ENCODE measurements at places on chromosomes 6 and 20. TPM values are rescaled to one million over a fixed set of nuclear protein-coding genes. Genes with fewer than 3 reads are reported as not detected.
A peak's percentile ranks its signal among the peaks of the same experiment; 100 is the strongest.

OPN5 gene
- total RNA-seq, result not detected

PSORS1C2 gene
- not detected for total RNA-seq

PCSK2 gene
- not detected for total RNA-seq

BTN1A1 gene
- not detected for total RNA-seq

MLIP gene
- not detected for total RNA-seq

C20orf202 gene
- total RNA-seq, result not detected

MATN4 gene
- total RNA-seq, result 0.39 TPM

GTSF1L gene
- total RNA-seq, result not detected

KIF6 gene
- total RNA-seq, result not detected

SYCP2 gene
- 6.6 TPM for total RNA-seq

DNA sequence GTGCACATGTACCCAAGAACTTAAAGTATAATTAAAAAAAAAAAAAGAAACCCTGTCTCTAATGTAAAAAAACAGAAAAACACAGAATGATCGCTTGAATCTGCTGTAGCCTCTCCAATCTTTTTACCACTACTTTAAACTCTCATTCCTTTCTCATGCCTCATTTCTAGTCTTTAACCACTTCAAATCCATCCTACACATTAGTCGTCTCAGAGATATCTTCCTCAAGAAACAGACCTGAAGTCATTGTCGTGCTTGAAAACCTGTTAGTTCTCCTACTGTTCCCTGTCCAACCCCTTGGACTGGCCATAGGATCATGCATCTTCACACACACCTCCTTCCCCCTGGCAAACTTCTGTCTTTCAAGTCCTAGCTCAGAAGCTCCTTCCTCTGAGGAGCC is 112.1 kb upstream of the BCLAF1 start:
- no peaks in the 10 kb centered on the region for H3K36me3 ChIP-seq
- peaks cover 4% of the 10 kb centered on the region for H3K27me3 ChIP-seq
- no peak for DNase-seq
- no peaks in the 10 kb centered on the region for H3K4me1 ChIP-seq
- H3K27ac ChIP-seq, result no peak overlapping the region
- H3K4me3 ChIP-seq, result no peak overlapping the region

GRCh38 chr20:1937316-1937976 is 42.2 kb downstream of the SIRPA start:
- no peak overlapping the region for H3K4me3 ChIP-seq
- no peaks in the 10 kb centered on the region for H3K36me3 ChIP-seq
- H3K4me1 ChIP-seq, result no peaks in the 10 kb centered on the region
- H3K27me3 ChIP-seq, result peaks cover 2% of the 10 kb centered on the region
- DNase-seq, result no peak

- H3K4me1 ChIP-seq, result no peaks in the 10 kb centered on the region
- DNase-seq, result no peak
- no peak overlapping the region for H3K4me3 ChIP-seq
Measured at GRCh38 chr6:168525926-168526630, 85.1 kb downstream of the SMOC2 start.

- H3K4me1 ChIP-seq, result peaks cover 20% of the 10 kb centered on the region
- peak overlapping the region; percentile 77 for H3K4me3 ChIP-seq
- H3K27ac ChIP-seq, result no peak overlapping the region
- H3K36me3 ChIP-seq, result no peaks in the 10 kb centered on the region
- no peak for DNase-seq
Measured at GRCh38 chr6:7261852-7262461, 51.0 kb downstream of the SSR1 start.

DNA sequence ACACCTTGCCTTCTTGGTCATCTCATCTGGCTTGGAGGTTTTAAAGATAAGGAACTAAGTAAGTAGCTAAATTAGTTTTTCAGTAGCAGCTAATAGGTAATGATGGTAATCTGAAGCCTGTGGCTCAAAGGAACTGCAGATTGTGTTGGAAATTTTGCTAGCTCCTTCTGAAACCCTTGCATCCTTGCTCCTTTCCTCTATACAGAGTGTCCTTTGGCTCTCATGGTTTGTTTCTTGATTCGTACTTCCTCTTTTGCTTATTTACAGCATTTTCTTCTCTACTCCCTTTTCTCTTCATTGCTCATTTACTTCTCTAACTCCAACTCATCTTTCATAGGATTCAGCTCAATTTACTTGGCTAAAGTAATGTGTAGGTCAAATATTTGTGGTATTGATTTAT is 19.0 kb downstream of the LRRC1 start:
- H3K4me3 ChIP-seq, result no peak overlapping the region
- H3K27me3 ChIP-seq, result no peaks in the 10 kb centered on the region
- H3K27ac ChIP-seq, result no peak overlapping the region

DNA sequence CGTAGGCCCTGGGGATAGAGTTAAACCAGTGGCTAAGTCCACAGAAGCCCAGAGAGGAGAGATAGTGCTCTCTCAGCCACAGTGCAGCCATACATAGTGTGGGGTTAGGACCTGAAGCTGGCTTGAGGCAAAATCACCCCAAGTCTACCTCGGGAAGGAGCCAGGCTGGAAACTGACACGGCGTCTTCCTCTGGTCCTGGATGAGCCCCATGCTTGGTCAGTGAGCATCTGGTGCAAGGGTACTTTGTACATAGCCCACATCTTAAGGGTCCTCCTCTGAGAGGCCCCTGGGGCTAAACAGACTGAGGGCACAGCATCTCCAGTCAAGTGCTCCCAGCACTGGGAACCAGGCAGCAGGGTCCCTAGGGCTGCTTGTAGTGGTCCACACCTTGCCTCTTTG is 45.6 kb downstream of the CDH26 start:
- no peaks in the 10 kb centered on the region for H3K36me3 ChIP-seq
- peaks cover 3% of the 10 kb centered on the region for H3K27me3 ChIP-seq
- no peak overlapping the region for H3K4me3 ChIP-seq
- H3K27ac ChIP-seq, result no peak overlapping the region
- DNase-seq, result no peak

DNA sequence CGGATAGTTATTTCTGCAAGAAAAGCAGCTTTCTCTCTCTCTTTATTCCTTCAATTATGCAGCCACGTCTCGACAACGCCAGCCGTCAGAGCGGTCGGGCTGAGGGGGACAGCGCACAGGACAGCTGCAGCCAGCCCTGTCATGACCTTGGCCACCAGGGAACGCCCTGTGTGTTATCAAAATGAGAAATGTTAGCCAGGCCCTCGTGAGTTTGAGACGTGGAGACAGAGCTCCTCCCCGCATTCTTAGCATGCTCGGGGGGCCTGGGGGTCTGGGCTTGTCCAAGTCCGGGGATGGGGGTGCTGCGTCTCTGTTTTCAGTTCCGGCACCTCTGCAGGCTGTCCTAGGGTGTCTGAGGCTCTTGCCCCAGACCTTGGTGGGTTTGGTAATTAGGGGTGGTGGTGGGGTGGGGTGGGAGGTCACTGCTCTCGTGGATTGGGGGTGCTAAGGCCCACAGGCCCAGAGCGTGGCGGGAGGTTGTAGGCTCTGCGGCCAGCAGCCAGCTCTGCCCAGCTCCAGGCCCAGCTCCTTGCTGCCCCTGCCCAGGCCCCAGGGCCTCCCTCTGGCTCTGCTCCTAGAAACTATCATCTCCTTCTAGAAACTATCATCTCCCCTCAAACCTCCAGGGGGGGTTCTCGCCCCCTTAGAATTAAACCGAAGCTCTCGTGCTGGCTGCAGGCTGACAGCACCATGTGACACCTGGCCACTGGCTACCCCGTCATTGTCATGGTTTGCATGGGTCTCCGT is 54.3 kb upstream of the GATA5 start:
- no peak overlapping the region for H3K27ac ChIP-seq
- H3K27me3 ChIP-seq, result no peaks in the 10 kb centered on the region
- DNase-seq, result no peak
- H3K4me3 ChIP-seq, result no peak overlapping the region
- H3K36me3 ChIP-seq, result no peaks in the 10 kb centered on the region

DNA sequence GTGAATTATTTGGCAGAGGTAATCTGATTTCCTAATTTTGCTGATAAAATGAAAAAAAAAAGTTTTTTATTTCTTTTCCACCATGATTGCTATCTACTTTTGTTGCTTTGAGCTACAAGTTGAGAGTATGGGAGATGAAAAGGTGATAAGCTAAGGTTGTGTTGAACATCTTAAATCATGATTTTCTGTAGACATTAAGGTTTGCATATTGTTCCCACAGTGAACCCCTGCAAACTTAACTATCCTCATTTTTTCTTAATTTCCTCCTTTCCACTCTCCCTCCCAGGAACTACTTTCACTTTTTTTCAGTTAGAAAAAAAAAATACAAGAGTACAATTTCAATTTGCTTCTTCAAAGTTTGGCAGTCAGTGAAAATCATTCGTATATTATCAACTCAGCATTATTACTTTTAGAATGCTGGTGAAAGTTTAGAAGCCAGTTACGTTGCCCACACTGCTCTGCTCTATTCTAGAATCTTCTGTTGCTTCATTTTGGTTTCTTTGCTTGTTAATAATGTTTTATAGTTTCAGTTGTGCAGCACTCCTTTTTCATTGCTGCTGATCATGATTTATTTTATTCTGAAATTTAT is 673.8 kb upstream of the CITED2 start:
- peaks cover 2% of the 10 kb centered on the region for H3K27me3 ChIP-seq
- no peak overlapping the region for H3K4me3 ChIP-seq
- DNase-seq, result no peak
- no peak overlapping the region for H3K27ac ChIP-seq
- no peaks in the 10 kb centered on the region for H3K4me1 ChIP-seq

DNA sequence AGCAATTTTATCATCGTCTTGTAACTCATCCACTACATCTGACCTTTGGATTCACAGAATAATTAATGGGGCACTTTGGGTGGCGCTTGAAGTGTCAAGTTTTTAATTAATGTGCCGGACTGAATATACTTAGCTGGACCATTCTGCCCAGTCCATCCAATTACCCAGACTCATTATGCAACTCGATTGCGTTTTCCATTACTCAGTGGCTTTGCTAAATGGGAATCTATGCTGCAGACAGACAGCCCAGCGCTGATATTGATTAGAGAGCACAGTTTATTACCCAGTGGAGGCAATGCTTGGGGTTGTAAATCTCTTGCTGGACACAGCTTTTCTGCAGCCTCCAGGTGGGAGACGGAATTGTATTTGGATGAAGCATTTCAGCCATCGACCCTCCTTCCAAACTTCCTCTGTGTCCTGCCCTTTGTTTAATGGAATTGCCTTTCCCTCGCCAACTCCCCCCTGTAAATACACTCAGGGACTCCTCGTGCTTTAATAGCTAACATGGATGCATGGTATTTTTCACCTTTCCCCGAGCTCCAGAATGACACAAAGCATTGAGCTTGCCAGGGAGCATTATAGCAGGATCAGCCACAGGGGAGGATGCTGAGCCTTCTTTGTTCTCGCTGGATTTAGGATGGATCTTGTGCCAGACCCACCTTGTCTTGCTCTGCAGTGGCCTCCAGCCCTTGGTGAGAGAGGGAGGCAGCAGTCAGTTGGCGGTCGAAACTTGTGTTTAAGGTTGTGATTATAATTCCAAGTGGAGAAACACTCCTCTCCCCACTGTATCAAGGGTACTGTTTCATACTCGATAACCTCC is 59.7 kb downstream of the EDN3 start:
- peaks cover 4% of the 10 kb centered on the region for H3K27me3 ChIP-seq
- H3K36me3 ChIP-seq, result no peaks in the 10 kb centered on the region
- no peak for DNase-seq
- H3K4me3 ChIP-seq, result no peak overlapping the region

GRCh38 chr6:141491684-141492083 is 641.0 kb upstream of the GJE1 start:
- no peak overlapping the region for H3K27ac ChIP-seq
- no peak overlapping the region for H3K4me3 ChIP-seq
- H3K27me3 ChIP-seq, result no peaks in the 10 kb centered on the region
- H3K4me1 ChIP-seq, result peaks cover 11% of the 10 kb centered on the region

DNA sequence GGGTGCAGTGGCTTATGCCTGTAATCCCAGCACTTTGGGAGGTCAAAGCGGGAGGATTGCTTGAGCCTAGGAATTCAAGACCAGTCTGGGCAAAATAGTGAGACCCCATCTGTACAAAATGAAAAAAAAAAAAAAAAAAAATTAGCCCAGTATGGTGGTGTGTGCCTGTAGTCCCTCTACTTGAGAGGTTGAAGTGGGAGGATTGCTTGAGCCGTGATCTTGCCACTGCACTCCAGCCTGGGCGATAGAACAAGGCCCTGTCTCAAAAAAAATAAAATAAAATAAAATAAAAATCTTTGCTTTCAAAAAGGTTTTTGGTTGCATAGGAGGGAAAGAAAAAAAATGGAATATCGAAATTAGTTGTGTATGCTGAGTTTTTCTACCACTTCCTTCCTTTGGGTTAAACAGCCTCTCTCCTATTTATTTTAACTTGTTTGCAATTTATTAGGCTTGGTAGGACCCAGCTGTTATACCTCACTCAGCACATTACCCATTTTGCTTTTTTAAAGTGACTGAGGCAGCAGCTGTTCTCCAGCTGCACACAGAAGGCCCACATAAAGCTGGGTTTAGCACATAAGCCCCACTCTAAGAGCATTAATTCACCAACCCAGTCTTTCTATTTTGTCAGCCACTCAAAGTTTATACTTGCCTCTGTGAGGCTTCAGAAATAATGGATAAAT is 152.3 kb downstream of the ZFAND3 start:
- no peaks in the 10 kb centered on the region for H3K27me3 ChIP-seq
- H3K4me3 ChIP-seq, result no peak overlapping the region
- H3K27ac ChIP-seq, result peak overlapping the region; percentile 52

GRCh38 chr20:44768256-44768655 is 22.6 kb downstream of the KCNK15 start:
- H3K4me1 ChIP-seq, result no peaks in the 10 kb centered on the region
- H3K27ac ChIP-seq, result no peak overlapping the region
- H3K36me3 ChIP-seq, result no peaks in the 10 kb centered on the region
- DNase-seq, result no peak
